CD4-positive, alpha-beta T cell treated with Interleukin-12 subunit alpha and Interleukin-12 subunit beta, for 1 hour (primary cell): ENCODE measurements at places on chromosomes 16 and 17.

DNA sequence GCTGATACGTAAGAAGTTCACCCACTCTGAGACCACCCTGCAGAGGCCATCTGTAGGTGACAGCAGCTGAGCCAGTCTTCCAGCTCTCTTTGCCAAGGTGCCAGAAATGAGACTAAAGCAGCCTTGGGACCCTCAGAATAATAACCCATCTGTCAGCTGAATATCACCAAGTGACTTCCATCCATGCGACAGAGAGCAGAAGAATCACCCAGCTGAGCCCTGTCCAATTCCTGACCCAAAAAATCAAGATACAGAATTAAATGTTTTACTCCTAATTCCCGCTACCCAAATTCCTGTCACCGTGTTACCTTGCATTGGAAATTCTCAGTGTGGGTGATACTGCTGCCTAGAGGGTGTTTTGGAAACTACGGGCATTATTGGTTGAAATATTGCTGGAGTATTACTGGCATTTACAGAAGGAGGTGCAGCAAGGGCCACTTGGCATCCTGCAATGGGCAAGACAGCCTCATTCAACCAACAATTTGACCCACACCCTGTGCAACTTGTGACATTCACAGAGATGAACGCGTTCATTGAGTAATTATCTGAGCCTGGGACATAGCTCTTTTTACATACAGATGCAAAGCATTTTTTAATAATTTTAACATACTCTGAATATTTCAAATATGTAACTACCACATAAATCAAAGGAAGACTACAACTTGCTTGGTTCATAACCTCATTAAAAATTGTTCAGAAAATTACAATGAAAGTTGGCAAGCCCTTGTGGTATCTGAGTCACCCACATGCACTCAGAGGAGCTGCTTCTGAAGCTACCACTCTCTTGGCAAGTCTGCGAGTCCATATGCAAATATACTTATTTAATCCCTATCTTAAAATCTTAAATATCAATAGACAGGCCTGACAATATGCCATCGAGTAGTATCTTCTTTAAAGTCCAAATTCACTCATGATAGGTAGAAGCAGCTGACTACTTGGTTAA is 126.6 kb downstream of the C16orf95 start:
- DNase-seq: no peak

DNA sequence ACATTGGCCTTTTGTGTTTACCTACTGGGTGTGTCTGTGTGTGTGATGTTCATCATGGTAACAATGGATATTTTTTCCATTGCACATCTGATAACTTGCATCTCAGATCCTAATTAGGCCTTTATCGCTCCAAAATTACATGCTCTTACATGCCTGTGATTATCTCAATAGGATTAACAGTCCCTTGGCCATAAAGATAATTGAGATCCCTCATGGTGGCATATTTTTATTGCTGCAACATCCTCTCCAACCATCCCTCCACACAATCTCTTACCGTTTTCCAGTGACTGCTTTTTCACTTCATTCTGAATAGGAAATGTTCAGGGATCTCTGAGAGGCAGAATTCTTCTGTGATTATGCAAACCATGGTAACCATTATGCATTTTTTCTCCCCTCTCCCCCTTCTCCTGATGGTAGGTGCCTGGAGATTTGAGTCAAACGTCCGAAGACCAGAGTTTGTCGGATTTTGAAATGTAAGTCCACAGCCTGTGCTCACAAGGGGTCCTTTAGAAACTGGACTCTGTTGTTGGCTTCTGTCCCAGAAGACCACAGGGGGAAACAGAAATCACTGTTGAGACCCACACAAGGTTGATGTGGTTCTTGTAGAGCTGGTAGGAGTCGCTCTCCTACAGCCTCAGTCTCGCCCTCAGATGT is 405.5 kb downstream of the CPPED1 start:
- no peak for DNase-seq

- DNase-seq: no peak
Measured at GRCh38 chr17:37820313-37820994, 75.6 kb upstream of the HNF1B start.

DNA sequence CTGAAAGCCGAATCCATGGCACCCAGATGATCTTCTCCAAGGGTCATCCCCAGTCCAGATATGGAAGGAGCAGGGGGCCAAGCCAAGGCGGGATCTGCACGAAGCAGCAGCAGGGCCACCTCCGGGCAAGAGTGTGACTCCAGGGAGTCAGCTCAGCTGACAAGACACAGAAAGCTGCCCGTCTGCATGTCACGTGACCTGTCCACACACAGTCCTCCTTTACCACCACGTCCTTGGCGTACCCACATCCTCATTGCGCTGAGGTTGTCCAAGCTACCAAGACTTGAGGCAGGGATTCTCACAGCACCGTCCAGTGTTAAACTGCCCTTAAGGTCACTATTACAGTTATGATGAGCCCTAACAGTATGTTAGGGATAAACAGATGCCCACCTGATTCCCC is 11.3 kb upstream of the CYTH1 start:
- no peak for DNase-seq

DNA sequence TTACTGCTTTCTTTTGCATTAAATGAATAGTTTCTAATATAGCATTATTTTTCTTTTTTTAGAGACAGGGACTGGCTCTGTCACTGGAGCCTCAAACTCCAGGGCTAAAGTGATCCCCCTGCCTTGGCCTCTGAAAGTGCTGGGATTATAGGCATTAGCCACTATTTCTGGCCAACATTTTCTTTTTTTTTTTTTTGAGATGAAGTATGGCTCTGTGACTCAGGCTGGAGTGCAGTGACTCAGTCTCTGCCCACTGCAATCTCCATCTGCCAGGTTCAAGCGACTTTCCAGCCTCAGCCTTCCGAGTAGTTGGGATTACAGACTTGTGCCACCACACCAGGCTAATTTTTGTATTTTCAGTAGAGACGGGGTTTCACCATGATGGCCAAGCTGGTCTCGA is 2.0 kb upstream of the DUXB start:
- no peak for DNase-seq

DNA sequence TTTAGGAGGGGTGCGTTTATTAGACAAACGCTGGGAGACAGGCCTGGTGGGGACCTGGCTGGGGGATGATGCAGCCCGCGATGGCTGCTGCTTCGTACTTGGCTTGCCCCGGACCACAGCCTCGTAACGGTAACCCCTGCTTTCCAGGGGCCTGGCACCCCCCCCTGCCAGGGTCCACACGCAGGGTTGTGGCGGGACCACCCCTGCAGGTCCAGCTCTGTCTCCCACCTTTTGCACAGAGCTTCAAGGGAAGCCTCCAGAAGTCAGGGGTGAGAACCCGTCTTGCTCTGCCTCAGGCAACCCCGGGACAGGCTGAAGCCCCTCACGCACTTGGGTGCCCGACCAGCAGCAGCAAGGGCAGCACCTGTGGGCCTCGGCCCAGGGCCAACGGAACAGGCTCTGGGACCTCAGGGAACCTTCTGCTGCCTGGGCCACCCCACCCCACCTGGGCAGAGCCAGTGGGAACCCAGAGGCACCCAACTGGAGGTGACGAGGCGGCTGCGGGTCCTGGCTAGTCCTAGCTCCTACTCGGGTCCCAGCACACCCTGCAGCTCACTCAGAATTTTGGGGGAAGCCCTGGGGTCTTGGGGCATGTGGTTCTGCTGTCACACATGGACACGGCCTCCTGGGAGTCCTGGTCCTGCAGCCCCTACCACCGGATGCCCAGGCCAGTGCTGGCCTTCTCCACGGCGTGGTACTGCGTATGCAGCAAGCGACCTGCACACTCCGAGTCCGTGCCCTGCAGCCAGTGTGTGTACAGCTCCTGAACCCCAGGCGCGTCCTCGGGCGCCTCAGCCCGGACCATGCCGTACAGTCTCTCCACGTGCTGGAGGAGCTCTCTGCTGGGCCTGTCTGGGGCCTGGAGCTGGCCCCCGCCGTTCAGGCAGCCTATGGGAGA is 3.1 kb downstream of the HAGHL start:
- DNase-seq: no peak

DNA sequence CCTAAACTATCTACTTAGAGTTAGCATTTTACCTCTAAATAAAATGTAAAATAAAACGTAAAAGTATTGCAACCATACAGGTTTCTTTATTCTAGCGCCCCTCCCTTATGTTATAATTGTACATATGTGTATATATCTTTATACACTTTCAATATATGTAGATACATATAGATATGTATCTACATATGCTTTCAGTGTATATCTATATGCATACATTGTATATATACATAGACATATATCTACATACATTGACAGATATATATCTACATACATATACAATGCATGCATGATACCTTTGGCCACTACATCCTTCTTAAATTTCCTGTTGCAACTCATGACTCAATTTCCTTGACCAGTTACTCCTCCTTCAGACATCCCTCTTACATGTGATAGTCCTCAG is 16.7 kb downstream of the BPTF start:
- DNase-seq: no peak

- no peak for DNase-seq
Measured at GRCh38 chr17:42548993-42549755, 3.5 kb upstream of the HSD17B1 start.
